ENCODE measurements at places on chromosomes 11 and 22.

- DNase-seq = no peak
Measured at GRCh38 chr11:30322191-30322590, 713 bp upstream of the ARL14EP start.

- DNase-seq = no peak
Measured at GRCh38 chr11:10428453-10428852, 26.6 kb upstream of the AMPD3 start.

DNA sequence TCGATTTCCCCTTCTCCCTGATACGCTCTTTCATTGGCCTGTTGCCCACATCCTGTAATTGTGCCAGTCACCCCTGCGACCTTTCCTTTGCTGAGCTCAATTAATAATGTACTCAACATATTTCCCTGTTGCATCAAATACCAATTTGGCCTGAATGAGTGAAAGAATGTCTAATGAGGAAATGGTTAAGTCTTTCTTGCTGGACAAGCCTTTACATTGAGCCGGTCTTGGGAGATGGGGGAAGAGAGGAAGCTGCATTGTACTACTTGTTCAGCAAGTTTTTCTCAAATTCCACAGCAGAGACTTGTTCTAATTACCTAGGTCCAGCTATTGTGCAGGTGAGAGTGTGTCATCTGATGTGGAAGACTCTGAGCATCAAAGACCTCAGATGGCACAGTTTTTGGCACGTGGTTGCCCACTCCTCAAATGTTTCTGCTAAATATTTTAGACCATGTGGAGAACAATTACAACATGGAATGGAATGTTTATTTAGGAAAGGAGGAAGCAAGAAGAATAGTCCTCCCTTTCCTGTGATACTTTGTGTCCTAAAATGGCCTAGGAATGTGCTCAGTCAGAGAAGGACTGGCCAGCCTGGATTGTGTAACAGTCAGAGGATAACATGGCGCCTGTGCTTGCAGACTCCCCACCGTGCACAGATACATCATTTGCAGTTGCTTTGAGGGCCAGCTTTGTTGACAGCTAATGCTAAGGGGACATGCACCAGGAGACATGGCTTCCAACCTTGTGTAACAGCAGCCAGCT is 129.5 kb upstream of the E2F8 start:
- DNase-seq = no peak

DNA sequence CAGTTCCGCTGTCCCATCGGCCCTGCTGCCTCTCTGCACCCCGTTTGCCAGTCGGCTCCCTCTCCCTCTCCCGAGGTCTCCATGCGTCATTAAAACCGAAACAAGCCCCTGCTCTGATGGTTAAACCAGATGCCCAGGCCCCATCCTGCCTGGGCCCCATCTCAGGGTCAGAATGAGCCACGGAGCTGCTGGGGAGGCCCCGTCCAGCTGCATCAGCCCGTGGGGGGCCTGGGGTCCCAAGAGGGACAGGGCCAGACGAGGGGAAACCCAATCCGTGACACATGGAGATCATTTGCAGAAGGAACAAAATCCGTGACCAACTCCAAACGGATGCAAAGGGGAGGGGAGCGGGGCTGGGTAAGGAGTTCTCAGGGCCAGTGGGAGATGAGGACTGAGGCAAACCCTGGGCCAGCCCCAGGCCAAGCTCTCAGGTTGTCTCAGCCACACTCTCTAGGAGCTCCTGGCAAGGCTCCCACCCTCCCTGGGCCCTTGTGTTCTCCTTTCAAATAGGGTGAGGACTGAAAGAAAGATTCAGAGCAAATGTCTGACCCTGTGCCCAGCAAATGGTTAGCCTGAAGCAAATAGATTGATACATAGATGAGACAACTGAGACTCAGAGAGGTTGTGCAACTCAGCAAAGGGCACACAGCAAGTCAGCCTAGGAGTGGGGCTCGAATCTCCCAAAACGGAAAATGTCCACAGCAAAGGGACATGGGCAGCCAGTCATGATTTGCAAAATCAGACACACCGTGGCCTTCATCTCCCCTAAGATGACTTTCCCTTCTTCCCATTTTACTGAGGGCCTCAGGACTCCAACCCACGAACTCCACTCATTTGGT is 162.1 kb downstream of the MN1 start:
- no peak for DNase-seq

- peak; percentile 73 for DNase-seq
Measured at GRCh38 chr11:795634-796564, 2.2 kb downstream of the SLC25A22 start.

GRCh38 chr22:32073823-32074380 is 30.8 kb downstream of the SLC5A1 start:
- no peak for DNase-seq

GRCh38 chr11:119309411-119309810 is 7.5 kb downstream of the MCAM start:
- no peak for DNase-seq

DNA sequence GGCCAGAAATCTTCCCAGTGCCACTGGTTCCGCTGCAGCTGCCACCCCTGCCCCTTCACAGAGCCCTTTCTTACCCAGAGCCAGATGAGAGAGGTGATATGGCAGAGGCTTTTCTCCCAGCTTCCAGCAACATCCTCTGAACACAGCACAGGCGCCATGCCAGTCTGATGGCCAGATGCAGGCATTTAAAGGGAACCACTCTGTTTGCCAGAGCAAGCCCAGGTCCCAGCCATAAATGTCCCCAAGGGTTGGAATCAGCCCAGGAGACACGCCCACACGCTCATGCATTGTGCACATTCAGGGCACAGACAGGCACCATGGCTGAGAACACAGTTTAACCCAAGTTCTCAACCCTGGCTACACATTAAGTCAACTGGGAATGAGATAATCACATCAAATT is 114.3 kb upstream of the CSNK2A3 start:
- DNase-seq = no peak

- DNase-seq = peak; percentile 47
Measured at GRCh38 chr11:67266449-67267187, at the start of gene GRK2. TSS of gene GRK2 (plus strand) at chr11:67266473. CDS start at chr11:67266700, 227 bp downstream.

GRCh38 chr22:48926643-48927042 is 901.0 kb downstream of the BRD1 start:
- no peak for DNase-seq

DNA sequence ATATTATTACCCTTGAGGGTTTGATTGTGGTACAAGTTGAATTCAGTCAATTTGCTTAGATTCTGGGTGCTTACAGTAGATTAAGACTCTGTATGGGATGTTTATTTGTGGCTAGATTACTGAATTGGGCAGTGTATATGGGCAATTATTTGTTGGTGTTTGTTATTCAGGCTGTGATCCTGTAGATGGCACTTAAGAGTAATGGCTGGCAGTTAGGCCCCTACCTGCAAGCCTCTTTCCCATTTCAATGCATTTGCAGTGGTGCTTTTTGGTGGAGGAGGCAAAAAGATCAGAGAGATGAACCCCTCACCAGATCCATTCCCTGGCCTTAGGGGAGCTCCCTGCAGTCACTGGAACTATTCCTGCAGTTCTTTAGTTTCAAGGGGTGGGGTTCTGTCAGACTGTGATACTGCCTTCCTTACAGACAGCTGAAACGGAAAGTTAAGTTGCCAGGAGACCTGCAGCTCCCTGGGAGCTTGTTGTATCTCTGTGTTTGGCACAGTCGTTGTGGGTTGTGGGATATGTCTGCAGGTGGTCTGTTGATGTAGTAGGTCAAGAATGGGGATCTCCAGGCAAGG is 199.5 kb downstream of the AASDHPPT start:
- DNase-seq = no peak

Data from CD4-positive, alpha-beta memory T cell (primary cell).